DMS79 treated with DMSO at 0.1 percent for 48 hours (cell line): ENCODE measurements at places on chromosomes 3 and 15.
A peak's percentile ranks its signal among the peaks of the same experiment; 100 is the strongest.

- no peak for DNase-seq
Observed at GRCh38 chr3:65809641-65810150, 229.0 kb downstream of the MAGI1 start.

DNA sequence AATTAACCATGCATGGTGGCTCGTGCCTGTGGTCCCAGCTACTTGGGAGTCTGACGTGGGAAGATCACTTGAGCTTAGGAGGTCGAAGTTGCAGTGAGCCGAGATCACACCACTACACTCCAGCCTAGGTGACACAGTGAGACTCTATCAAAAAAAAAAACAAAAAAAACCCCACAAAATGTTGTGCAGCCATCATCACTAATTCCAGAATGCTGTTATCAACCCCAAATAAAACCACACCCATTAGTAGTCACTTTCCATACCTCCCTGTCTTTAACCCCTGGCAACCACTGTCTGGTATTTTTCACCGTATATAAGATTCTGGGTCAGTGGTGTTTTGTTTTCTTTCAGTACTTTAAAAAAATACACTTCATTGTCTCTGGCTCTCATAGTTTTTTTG is 16.6 kb downstream of the HMCES start:
- DNase-seq, result no peak

DNA sequence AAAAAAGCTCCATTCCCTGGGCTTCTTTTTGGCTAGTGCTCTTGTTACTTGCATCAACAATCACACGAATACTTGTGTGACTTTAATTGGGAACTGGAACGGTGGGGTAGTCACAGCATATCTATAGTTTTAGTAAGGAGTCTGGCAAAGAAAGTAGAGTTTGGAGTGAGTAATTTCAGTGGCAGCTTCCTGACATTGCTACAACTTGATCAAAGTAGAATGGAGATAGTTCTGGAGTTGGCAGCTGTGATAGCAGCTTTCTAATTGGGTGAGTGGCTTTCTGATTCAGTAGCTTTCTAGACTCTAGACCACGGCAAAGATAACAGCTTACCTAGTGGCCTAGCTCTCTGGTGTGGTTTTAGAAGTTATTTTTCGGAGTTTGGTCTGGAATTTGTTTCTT is 475.0 kb downstream of the TUSC7 start:
- DNase-seq, result no peak

GRCh38 chr3:184186184-184186901 is at the start of gene ABCF3:
Gene ABCF3, plus strand, starts transcription at chr3:184186199. Its CDS starts 9 bp downstream, at chr3:184186208.
- DNase-seq, result no peak

DNA sequence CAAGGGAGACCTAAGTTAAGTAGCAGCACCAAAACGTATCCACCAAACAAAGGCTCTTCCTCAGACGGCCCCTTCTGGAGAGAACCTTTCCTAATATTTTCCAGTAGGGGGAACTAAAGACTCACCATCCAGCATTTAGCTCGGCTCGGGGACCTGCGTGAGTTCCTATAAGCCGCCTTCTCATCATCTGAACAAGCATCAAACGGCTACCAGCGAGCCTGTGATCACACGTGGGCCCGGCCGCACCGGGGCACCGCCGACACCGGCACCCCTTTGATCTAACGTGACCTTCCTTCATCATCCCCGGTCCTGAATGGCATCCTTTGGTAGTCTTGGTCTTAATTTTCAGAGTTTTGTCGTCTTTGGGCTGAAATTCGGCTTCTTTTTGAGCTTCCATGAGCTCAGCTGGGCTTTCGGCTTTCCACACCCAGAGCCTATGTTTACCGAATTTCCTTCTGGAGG is 1.4 kb upstream of the ROBO2 start:
- DNase-seq, result peak; percentile 77

GRCh38 chr15:90883976-90884718 is at the start of gene FES:
Gene FES, plus strand, starts transcription at chr15:90884504. Its CDS starts 542 bp downstream, at chr15:90885046.
- DNase-seq, result no peak

GRCh38 chr3:55467099-55467498 is 20.0 kb downstream of the WNT5A start:
- no peak for DNase-seq

- no peak for DNase-seq
Observed at GRCh38 chr3:128351546-128351945, 115.1 kb downstream of the DNAJB8 start.

DNA sequence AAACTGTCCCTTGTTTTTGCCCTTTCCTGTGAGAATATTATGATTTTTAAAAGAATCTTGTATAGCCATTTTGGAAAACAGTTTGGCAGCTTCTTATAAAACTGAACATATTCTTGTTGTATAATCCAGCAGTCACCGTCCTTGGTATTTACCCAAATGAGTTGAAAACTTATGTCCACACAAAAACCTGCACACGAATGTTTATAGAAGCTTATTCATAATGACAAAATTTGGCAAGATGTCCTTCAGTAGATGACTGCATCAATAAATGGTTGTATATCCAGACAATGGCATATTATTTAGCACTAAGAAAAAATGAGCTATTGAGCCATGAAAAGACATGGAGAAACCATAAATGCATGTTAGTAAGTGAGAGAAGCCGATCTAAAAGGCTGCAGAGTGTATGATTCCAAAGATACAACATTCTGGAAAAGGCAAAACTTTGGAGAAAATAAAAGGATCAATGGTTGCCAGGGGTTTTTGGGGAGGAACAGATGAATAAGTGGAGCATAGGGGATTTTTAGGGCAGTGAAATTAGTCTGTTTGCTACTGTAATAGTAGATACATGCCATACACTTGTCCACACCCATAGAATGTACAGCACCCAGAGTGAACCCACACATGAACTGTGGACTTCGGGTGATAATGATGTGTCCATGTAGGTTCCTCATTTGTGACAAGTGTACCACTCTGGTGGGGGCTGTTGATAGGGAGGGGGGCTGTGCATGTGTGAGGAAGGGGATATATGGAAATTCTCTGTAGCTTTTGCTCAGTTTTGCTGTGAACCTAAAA is 31.7 kb downstream of the LIMD1 start:
- no peak for DNase-seq

DNA sequence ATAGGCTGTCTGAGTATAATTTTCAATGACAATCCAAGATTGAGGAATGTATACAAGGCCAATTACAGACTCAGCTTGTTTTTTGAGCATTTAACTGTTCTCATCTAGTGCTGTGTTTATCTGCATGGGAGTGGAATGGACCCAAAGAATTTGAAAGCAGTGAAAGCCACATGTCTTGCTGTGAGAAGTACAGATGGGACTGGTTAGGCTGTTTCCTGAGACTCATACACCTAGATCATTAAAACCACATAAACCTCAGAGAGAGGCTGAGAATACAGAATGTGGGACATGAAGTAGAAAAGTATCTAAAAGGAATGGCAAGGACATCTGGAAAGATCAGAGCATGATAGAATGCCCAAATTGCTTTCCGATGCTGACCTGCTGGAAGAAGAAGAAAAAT is 224.6 kb downstream of the NLGN1 start:
- no peak for DNase-seq

DNA sequence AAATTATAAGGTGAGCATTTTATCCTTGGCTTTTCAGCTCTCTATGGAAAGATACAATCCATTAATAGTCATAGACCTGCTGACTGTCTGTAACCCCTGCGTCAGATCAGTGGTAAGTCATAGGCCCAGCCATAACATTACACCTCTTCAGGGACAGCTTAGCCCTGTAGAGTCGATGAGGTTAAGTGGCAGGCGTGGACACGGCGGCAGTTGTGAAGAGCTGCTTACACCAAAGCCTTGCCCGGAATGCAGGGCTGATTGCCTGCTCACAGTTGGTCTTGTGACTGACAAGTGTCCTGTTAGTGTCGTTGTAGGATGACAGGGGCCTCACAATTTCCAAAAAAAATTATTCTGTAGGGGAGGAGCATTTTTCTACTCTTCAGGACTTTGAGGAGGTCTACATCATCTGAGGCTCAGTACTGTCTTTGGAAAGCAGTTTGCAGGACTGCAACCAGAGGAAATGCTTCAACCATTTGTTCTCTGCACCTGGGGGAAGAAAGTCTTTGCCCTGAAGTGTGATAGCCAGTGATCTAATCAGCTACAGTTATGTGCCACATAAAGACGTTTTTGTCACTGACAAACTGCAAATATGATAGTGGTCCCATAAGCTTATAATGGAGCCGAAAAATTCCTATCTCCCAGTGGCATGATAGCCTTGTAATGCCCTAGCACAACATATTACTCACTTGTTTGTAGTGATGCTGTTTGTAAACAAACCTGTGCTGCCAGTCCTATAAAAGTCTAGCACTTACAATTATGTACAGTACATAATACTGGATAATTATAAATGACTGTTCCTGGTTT is 14.9 kb upstream of the SELENOT start:
- no peak for DNase-seq

GRCh38 chr15:101210466-101210865 is 41.4 kb downstream of the CHSY1 start:
- DNase-seq, result no peak

DNA sequence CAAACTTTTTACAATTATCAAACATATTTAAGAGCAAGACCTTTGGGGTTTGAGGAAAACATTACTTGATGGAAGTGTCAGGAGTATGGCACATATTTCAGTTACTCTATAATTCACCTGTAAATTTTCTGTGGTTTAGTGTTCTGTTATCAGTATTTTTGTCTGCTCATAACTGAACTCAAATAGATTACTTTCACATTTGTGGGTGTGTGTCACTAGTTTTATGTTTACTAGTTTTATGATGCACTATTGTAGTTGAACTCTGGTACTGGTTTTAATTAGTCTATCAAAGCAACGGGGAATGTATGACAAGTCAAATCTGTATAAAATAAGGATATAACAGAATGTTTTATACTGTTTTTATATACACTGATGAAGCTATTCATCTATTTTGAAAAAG is 27.2 kb downstream of the OXSM start:
- no peak for DNase-seq

DNA sequence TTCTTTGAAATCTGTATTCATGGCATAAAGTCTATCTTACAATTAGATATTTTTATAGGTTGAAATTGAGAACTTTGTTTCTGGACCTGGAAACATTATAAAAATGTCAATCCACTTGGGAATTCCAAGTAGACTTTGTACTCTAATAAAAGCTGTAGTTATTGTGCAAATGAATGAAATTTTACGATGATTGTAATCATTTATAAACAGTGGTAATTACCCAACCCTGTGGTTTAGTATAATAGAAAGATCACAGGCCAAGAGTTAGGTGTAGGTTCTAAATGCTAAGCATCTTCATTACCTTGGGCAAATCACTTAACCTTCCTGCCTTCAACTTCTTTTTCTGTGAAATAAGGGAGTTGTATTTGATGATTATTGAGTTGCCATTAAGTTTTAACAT is 13.2 kb upstream of the SLC7A14 start:
- DNase-seq, result no peak
